ENCODE measurements at places on chromosomes 12 and 14.
A peak's percentile ranks its signal among the peaks of the same experiment; 100 is the strongest.

DNA sequence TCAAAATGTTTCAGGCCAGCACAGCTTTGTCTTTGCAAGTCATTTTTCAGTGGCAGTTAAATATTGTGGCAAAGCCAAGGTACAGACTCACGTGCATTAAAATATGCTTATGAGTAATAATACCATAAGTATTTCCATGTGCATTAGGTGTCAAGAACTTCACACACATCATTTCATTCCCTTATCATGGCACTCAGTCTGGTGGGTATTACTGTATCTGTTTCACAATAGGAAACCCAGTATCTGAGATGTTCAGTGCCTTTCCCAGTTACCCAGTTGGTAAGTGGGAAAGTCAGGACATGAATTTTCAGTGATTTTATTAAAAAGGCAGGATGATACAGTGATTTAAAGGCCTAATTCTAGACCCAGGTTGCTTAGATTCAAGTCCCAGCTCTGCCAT, 52.9 kb downstream of the IFNG start:
- DNase-seq, result no peak

DNA sequence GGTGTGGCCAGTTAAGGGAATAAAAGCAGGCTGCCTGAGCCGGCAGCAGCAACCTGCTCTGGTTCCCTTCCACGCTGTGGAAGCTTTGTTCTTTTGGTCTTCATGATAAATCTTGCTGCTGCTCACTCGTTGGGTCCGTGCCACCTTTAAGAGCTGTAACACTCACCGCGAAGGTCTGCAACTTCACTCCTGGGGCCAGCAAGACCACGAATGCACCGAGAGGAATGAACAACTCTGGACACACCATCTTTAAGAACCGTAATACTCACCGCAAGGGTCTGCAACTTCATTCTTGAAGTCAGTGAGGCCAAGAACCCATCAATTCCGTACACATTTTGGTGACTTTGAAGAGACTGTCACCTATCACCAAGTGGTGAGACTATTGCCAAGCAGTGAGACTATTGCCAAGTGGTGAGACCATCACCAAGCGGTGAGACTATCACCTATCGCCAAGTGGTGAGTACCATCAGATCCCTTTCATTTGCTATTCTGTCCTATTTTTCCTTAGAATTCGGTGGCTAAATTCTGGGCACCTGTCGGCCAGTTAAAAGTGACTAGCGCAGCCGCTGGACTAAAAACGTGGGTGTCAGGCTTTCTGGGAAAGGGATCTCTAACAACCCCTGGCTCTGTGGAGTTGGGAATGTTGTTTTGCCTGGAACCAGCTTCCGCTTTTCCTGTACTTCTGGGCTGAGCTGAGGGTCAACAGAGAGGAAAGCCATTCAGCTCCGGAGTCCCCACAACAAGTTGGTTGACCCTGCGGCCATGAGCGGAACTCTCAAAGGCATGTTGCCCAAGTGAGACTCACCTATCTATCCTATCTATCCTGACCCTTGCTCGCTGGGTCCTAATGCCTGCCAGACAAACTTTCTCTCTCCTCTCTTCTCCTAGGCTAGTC, at the start of gene DHRS2:
Gene DHRS2 (plus strand): TSS at position 48 of the 895 bp plus-strand sequence. CDS start 2,501 bp downstream, outside the sequence.
- DNase-seq, result no peak

DNA sequence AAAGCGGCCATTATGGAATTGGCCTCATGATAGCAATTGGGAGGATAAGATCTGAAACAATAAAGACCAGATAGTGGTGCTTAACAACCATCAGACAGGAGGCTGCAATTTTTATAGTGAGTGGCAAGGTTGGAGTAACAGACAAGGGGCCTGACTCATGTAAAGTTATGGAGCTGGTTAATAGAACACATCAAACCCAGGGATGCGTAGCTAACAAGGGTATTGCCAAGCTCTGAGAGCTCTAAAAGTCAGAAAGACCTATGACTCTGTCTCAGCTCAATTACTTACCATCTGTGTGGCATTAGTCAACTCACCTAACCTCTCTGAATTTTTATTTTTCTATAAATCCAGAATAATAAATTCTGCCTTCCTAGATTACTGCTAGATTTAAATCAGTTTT, 1731.5 kb upstream of the FLRT2 start:
- DNase-seq, result no peak

- DNase-seq, result peak; percentile 95
Measured at GRCh38 chr12:55067701-55068100, 47.9 kb downstream of the NEUROD4 start.

DNA sequence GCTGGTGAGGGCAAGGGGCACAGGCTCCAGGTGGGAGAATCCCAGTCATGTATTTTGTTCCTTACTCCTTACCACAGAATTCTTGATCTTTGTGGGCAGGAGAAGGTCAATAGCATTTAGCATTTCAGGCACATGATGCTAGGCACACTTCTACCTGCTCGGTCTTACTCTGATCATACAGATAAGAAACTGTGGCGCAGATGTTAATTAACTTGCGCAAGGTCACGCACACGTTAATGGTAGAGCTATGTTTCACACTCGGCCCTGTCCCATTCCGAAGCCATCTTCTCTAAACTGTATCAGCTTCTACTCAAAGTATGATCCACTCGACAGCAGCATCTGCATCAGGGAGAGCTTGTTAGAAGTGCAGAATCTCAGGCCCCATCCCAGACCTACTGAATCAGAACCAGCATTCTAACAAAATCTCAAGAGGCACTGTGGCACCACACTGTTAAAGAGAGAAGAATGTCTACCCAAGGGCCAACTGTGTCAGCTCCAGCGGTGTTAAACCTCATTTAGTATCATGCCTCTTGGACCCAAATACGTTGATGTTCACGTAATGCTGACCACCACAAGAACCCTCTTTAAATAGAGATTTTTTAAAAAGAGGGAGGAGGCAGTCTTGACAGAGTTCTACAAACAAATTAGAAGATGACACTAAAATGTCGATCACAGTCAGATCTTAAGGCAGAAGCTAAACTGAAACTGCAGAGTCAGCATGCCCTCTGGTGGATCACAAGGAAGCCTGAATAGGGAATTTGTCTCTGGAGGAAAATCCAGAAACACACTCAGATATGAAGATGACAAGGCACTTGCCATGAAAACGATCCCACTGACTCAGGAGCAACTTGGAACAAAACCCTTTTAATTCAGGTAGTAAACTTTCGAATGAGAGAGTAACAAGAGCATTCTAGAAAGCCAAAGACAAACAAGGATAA, 7.3 kb downstream of the STXBP6 start:
- DNase-seq, result no peak

DNA sequence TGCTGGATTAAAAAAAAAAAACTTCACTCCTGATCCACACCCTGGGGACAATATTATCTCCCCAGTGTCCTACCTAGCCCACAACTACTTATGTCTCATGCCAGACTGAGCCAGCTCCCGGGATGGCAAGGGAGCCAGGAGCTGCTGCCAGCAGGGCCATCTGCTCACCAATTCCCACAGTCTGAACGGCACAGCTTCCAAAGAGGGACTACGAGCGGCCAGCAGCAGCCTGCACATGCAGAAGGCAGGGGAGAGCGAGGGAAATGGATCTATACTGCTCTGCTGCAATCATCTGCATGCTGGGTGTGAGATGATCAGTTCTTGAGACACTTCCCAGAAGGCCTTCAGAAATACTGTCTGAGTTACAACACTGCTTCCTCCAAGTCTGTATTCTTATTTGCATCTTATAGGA, 11.1 kb downstream of the SSH1 start:
- DNase-seq, result peak; percentile 97

DNA sequence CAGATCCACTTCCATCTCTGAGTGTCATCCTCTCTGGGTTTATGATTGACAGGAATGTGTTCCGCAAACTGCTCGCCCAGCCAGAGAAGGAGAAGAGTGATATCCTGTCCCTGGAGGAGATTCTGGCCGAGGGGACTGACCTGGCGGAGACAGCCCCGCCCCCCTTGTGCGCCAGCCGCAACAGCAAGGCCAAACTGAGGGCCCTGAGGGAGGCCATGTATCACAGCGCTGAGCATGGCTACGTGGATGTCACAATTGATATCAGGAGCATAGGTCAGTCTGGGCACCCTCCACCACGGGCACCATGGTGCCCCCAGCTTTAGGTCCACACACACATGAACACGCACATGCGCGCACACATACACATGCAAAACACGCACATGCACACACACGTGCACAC, 67.5 kb upstream of the PWP1 start:
- DNase-seq, result no peak

DNA sequence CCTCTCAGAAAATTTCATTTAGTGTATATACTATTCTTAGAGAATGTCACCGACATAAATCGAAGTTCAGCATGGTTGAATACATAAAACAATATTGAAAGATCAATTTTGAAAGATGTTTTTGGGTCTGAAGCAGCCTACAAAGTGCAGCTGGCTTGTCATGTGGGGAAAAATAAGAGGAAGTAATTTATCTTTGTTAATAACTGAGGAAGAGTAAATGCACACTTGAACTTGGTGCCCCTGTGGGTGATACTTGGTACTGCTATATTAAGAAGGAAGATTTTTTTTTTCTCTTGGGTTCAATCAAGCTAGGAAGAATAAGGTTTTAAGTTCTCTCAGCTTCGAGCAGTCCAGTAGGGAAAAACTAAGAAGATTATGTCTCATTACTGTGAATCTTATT, 661.3 kb downstream of the RPL10L start:
- peak; percentile 19 for DNase-seq

- DNase-seq, result no peak
Measured at GRCh38 chr12:132783917-132784531, 22.4 kb upstream of the ANKLE2 start.

- peak; percentile 71 for DNase-seq
Measured at GRCh38 chr12:47882781-47883546, 21.8 kb downstream of the VDR start.

GRCh38 chr12:24152270-24152669, 202.8 kb upstream of the SOX5 start:
- DNase-seq, result no peak

GRCh38 chr14:72709916-72710611, 183.8 kb downstream of the DPF3 start:
- DNase-seq, result no peak

DNA sequence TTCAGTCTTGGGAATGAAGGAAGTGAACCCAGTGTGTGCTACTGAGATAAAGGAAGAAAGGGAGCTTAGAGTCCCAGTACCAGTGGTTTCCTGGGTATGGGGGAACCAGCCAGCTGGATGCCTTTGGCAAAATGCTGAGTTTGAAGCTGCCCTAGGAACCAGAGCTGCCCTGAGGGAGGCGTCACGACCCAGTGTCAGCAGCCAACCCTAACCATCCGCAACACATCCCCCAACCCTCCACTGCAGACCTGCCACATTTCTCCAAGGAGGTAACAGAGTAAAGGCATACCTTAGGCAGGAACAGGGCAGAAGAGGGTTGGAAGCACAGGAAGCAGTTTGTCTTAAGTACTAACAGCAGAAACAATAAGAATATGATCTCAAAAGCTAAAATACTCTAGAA, 28.6 kb downstream of the PRDM4 start:
- no peak for DNase-seq

DNA sequence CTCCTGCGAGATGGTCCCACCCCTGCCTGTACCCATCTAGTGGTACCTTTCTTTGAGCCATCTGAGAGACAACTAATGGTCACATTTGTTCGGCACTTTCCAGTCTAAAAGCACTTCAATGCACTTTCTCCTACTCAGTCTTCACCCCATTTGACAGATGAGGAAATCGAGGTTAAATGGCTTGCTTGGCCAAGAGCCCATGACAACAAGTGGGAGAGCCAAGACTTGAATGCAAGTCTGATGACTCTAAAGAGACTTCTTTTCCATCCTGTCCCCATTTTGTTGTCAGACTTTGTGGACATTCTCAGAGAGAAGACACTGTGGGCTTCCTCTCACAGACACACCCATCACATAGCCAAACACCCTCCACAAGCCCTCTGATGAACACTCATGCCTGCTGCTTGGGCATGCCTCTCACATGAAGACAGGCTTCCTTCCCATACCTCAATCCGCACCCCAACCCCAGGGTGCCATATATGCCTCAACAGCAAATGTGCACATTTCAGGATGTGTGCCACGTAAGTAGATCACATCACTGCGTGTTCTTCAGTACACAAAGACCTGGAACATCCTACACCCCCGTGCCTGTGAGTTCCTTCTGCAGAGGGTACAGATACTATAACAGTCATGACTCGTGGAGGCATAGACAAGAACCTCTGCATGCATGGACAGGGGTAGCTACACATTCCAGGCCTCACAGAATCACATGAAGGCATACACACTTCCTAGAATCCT, 805 bp downstream of the MYH7 start:
- DNase-seq, result no peak

DNA sequence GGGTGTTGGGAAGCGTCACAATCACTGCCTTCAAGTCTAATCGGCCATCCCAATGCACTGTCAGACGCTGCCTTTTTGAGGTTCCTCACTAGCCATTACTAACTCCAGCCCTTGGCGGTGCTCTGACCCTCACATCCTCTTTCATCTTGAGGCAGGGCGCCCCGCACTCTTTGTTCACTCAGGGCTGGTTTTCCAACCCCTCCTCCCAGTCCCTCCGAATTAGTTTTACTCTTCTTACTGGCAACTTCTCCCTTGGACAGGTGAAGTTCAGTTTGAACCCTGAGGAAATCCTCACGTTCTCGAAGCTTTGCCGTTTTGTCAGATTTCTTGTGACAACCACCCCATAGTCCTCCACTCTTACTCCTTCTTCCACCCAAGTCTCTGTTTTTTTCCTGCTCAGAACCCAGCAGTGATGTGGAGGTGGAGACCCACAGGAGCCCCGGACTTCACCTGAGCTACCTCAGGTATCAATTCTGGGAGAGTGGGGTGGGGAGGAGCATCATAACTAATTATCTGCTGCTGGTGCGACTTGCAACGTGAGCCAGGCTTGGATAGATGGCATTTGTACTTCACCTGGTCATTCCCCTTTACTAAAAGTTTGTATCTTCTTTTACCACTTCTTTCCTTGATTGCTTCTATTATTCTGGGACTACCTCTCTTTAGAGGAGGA, 757 bp downstream of the ZC3H10 start:
- DNase-seq, result no peak

- DNase-seq, result no peak
Measured at GRCh38 chr14:62206456-62206855, 444.2 kb downstream of the SNAPC1 start.

GRCh38 chr12:124771462-124772288, 92.0 kb downstream of the SCARB1 start:
- DNase-seq, result peak; percentile 82

DNA sequence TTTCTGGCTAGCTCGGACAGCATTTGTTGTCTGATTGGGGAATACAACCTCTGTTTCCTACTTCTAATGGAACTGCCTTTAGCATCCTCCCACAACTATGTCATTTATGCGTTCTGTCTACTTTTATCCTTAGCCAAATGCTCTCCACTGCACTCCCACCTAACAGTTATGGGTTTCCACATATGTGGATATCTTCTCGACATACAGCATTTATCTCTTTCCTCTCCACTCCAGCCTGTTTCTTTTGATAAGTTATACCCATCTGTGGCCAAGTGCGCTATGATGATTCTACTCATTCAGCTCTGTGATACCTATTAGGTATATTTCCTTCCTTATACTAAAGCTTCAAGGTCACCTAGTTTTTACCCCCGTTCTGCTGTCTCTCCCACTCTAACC, 122.2 kb upstream of the NAP1L1 start:
- no peak for DNase-seq

GRCh38 chr12:86530996-86531655, 274.9 kb upstream of the MGAT4C start:
- DNase-seq, result no peak

All from NCI-H2171 treated with DMSO at 0.1 percent for 48 hours (cell line).